Keratinocyte (primary cell): ENCODE measurements at places on chromosomes 11 and 22. TPM values are rescaled to one million over a fixed set of nuclear protein-coding genes. Genes with fewer than 3 reads are reported as not detected.

Gene INS
- polyA plus RNA-seq = not detected in 3 replicates

DNA sequence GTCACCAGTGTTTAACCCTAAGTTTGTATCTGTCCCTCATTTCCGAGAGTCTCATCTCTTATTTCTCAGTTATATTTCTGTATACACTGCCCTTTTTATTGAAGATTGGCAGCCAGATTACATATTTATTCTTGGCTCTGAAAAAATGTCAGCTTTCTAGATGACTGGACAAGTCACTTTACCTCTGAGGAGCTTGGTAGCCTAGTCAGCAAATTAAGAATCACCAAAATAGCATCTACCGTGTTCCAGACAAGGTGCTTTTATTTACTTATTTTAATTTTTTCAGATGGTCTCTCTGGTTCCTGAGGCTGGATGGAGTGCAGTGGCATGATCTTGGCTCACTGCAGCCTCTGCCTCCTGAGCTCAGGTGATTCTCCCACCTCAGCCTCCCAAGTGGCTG is 5.6 kb upstream of the RBM4 start:
- no peak overlapping the region for H3K4me3 ChIP-seq
- no peak overlapping the region for H3K27ac ChIP-seq
- no peak for DNase-seq
- peaks cover 12% of the 10 kb centered on the region for H3K4me1 ChIP-seq
- no peaks in the 10 kb centered on the region for H3K27me3 ChIP-seq

Gene EMSY
- 9.3 to 11.3 TPM (median 10.1 TPM) in 3 replicates for polyA plus RNA-seq

DNA sequence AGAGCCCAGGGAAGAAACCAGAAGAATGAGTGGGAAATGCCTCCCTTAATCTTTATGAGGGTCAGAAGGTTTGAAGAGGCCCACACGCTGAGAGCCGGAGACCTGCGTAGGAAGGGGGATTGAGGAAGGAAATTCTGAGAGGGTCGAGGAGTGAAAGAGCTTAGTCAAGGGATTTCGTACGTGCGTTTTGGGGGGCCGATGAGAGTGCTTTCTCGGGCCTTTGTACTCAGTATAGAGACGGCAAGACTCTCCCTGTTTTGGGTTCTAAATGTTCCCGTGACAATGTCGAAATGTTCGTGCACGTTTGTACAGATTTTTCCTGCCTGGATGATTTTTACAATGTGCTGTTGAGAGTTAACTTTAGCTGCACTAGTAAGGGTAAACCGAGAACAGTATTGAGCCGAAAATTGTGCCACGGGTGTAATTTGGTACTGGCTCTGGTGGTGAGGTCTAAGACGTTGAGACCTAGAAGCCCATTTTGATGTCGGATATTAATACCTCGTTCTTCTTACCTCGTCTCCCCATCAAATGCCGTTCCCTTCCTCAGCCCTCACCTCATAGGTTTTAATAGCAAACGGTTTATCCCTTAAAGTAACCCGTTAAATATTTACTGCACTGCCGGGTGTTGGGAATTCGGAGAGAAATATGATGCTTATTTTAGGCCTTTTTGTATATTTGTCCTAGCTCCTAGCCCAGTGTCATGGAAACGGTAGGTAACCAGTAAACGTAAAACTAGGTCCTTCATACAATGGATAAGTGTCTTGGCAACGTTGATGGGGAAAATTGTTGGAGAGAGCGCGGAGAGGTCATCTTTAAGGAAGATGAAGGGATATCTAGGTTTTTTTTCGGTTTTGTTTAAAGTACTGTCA is 734 bp downstream of the C11orf58 start:
- H3K4me1 ChIP-seq = peaks cover 10% of the 10 kb centered on the region
- DNase-seq = no peak
- peaks cover 3% of the 10 kb centered on the region for H3K36me3 ChIP-seq
- H3K27me3 ChIP-seq = no peaks in the 10 kb centered on the region
- H3K4me3 ChIP-seq = peak overlapping the region; percentile 93

DNA sequence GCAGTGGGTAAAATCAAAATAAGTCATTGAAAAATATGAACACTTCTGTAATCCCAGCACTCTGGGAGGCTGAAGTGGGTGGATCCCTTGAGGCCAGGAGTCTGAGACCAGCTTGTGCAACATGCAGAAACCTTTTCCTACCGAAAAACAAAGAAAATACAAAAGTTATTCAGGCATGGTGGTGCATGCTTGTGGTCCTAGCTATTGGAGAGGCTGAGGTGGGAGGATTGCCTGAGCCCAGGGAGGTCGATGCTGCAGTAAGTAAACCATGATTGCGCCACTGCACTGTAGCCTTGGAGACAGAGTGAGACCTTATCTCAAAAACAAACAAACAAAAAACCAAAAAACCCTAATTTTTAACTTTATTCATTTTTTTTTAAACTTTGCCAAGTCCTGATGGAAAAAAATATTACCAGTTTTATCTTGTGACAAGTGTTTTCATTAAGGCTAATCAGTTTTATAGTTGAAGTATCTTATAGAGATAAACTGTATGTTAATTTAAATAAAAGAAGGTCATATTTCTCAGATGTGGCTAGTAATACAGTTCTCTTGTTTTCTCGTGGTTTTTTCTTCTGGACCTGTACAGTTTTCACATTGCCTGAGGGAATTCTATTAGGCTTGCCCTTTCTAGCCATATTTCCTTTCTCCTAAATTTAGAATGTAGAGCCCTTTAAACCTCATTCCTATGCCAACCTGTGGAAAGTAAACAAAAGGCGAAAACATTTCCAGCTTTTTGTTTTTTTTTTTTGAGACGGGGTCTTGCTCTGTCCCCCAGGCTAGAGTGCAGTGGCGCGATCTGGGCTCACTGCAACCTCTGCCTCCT is 9.4 kb downstream of the HIPK3 start:
- H3K4me1 ChIP-seq = peaks cover 14% of the 10 kb centered on the region
- DNase-seq = no peak
- H3K27me3 ChIP-seq = no peaks in the 10 kb centered on the region

- no peaks in the 10 kb centered on the region for H3K27me3 ChIP-seq
- DNase-seq = no peak
Measured at GRCh38 chr11:87583931-87584330, 546.2 kb downstream of the TMEM135 start.

DNA sequence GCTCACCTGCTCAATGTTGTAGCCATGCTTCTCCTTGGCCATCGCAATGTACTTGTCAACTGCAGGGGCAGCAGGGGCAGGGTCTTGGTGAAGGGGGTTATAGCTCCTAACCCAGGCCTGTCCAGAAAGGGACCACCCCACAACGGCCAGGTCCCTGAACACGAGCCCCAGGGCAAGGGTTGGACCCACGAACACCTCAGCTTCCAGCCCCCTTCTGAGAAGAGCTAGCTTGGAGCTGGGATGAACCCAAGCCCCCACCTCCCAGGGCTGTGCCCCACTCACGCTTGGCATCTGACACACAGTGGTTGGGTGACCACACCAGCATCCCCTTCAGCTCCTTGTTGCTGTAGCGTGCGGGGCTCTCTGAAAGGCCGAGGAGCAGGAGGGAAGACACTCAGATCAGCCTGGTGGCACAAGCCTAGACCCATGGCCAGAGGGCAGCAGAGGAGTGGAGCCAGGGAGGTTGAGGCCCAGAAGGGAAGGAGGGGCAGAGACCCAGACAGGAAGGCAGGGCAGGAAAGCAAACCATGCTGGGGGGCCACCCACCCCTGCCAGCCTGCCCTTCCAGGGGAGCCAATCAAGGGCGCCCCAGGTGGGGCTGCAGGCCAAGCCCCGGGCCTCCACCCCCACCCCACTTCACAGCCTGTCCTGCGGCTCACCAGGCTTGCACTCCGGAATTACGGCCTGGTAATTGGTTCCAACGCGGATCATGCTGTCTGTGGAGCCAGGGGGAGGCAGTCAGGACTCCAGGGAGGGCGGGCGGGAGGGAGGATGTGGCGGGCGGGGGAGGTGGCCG is 1.9 kb downstream of the RCOR2 start:
- H3K4me1 ChIP-seq = peaks cover 9% of the 10 kb centered on the region
- H3K4me3 ChIP-seq = no peak overlapping the region
- no peak overlapping the region for H3K27ac ChIP-seq

- H3K4me1 ChIP-seq = peaks cover 32% of the 10 kb centered on the region
- no peak overlapping the region for H3K27ac ChIP-seq
- no peaks in the 10 kb centered on the region for H3K27me3 ChIP-seq
- no peak overlapping the region for H3K4me3 ChIP-seq
- peaks cover 6% of the 10 kb centered on the region for H3K36me3 ChIP-seq
Measured at GRCh38 chr11:67274768-67275605, 8.7 kb downstream of the GRK2 start.
